ENCODE measurements at places on chromosomes 2 and 18.

GRCh38 chr2:133523406-133523805 is 44.9 kb downstream of the NCKAP5 start:
- no peak for DNase-seq

DNA sequence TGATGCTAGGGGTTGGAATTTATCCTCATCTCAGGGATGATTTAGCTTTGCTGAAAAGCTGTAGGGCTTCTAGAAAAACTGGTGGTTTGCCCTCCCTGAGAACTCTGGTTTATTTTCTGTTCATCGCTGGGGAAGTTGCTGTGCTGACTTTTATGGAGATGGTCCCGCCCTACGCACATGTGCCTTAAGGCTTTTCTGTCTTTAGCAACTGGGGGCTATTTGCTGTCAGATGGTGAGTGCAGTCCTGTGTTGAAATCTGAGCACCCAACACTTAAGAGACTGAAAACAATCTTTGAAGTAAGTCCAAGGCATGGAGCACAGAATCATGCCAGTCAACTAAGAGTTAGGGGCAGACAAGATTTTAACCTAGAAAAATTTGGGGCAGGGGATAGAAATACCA is 2148.4 kb upstream of the CELF4 start:
- DNase-seq = no peak

DNA sequence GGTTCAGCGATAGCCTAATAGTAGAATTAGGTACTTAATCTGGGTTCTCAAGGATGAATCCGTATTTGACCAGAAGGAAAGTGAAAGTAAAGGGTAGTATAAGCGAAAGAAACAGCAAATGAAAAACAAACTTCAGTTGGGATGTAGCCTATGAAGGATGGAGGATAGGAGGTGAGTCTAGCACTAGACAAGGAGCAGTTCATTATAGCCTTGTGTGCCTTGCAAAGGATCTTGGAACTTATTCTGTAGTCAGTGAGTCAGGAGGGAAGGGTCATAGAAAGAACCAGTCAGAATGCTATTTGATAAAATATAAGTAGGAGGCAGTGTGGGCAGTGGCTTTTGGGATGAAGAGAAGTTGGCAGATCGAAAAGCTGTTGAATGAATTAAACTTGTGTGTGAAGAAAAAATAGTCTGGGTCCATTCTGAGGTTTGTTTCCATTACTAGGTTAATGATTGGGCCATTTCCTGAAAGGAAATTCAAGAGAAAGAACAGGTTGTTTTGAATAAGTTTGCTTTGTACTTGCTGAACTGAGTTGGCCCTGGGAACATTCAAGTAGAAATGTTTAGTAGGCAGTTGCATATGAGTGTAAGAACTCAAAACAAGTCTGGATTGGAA is 48.5 kb downstream of the ANKRD12 start:
- DNase-seq = peak; percentile 36

DNA sequence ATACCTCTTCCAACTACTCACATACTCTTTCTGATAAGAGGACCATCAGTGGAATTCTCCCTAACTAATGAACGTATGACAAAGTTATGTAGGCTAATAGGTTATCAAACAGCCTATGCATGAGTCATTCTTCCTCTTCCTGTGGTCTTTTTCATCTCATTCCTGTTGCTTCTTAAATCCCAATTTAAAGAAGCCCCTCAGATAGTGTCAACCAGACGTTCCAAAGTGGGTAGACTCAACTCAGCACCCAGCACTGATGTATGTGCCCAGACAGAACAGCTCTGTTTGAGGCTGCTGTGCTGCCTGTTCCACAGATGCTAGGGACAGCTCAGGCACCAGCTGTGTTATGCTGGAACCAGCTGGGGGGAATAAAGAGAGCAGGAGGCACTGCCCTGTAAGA is 52.6 kb downstream of the CXCR4 start:
- DNase-seq = no peak

GRCh38 chr2:190088917-190089316 is 26.4 kb upstream of the MSTN start:
- peak; percentile 25 for DNase-seq

Data from CD4-positive, alpha-beta T cell treated with Interleukin-4 for 1 hour (primary cell).